Tibial nerve (tissue), 4 donors: ENCODE measurements at places on chromosomes 12 and 14.

GRCh38 chr14:100384819-100385813 lies 62.0 kb downstream of the SLC25A47 start:
- no peak for DNase-seq

DNA sequence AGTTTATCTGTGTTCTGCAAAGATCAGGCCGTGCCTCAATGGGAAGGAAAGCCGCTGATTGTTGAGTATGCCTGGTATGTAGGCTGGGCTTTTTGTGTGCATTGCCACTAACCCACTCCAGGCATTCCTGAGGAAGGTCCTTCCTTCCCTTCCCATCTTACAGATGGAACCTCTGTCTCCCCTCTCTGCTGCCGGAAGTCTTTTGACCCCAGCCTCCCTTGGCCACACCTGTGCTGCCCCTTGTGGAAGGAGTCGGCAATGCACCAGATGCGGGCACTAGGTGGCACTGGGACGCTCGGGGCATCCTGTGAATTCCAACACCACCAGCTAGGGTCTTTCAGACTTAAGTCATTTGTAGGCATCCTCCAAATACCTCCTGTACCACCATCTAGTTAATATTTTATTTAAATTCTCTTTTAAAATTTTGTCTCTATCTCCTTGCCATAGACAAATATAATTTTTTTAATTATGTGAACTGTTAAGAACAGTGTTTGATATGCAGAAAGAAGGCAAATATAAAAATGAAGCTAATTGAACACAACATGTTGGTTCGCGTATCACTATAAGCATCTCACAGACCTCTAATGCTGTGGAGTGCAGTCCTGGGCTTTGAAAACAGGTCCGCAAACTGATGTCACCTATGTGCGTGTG lies 99.6 kb downstream of the RIN3 start:
- no peak for DNase-seq

DNA sequence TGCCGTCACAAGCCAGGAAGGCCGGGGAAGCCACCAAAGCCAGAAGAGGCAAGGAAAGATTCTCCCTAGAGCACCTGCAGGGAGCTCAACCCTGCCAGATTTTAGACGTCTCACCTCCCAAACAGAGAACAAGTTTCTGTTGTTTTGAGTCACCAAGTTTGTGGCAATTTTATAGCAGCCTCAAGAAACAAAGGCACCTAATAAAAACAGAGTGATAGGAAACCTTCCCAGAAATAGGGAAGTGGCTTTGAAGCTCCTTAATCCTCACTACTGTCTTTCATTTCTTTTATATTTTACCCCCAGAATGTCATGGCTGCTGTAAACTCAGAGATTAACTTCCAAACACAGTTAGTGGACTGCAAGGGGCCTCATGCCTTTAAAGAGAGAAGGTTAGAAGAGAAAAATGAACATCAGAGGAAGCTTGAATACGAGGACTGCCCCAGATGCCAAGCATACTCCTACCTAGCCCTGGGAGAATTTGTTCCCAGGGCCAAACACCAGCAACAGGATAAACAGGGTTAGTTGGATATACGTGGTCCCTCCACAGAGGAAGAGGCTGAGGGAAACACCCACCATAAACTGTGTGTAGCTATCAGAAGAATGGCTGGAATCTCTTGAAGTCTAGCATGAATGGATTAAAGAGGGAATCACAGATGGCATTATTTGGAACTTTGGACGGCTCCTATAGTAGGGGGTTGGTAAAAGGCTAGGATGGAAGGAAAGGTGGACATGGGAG lies 148.3 kb downstream of the KCNA5 start:
- DNase-seq, result no peak

GRCh38 chr12:57793920-57794319 lies 11.3 kb downstream of the TSFM start:
- DNase-seq, result no peak

DNA sequence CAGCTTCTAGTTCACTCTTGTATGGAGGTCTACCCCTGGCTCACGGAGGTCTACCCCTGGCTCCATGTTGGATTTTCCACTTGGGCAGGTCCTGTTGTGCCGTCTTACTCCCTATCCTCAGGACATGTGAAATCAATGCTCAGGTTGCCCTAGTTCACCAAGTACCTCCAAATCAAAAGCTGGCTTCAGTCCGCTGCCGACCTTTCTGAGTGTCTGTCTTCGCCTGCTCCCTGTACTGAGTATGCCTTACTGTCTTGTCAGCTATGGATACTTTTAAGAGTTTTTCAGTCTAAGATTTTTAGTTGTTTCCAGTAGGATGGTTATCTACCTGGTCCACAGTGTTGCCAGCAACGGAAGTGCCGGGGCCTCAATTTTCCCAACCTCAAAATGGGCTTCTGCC lies 40.1 kb upstream of the BCL11B start:
- DNase-seq, result no peak

GRCh38 chr12:21580748-21581516 lies 23.7 kb downstream of the GYS2 start:
- DNase-seq, result no peak

- DNase-seq, result no peak
Measured at GRCh38 chr12:100279607-100280244, 12.7 kb downstream of the SCYL2 start.
